ENCODE measurements at places on chromosomes 5 and 9.

DNA sequence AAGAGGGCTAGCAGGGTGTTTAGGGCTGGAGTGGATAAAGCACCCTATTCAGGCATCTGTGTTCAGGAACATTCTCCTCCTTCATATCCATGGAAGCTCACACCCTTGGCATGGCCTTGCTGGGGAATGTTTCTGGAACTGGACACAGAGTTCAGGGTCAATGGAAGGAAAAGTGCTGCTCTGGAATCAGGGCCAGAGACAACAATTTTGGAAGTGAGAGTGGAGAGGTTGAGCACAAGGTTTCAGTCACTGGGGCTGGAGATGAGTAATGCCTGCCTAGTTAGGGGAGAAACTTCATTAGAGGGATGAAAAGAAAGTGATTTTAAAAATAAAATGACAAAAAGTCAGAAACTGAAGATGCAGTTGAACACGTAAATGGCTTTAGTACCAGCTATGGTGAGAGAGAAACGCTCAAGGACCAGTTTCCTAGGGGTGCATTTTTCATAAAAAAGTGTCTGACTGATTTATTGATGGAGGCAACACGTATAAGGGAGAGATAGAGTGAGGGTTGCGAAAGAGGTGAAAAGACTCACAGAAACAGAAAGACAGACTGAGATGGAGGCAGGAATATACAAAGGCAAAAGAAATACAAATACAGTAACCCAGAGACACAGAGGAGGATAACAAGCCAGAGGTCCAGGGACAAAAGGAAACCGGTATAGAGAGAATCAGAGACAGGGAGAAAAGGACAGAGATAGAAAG lies 8.0 kb upstream of the TNFSF15 start:
- no peak for DNase-seq

- DNase-seq = no peak
Measured at GRCh38 chr5:176889321-176890280, 9.5 kb downstream of the HK3 start.

GRCh38 chr9:98002808-98003207 lies 19.7 kb downstream of the ANP32B start:
- DNase-seq = no peak

DNA sequence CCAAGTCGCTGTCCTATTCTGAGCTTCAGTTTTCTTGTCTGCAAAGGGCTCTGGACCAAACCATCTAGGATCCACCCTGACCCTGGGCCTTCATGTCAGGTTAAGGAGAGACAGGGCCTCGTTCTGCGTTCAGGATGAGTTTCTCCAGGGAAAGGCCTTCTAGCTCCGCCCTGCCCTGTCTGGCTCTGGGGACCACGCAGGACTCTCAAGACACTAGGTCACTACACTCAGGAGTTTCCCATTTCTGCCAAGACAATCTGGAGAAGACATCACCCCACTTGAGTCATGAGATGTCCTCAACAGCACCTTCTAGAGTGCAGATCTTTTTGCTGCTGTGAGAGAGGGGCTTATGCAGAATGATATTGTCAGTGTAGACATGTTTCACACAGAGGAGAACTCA lies 53.2 kb upstream of the KCNMB1 start:
- DNase-seq = no peak
